ENCODE measurements at places on chromosomes 4 and X.
A peak's percentile ranks its signal among the peaks of the same experiment; 100 is the strongest.

DNA sequence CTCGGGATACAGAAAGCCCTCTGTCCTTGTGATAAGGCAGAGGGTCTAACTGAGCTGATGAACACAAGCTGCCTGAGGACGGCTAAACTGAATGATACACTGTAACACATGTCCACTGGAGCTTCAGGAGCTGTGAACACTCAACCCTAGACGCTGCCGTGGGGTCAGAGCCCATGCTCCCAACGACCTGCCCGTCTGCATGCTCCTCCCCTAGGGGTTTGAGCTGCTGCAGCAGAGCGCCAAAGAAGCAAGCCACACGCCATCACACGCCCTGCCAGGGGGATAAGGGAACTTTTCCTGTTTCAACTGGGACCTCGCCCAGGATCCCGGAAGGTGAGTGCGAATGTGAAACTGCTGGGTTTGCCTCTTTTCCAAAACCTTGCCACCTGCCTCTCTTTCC lies 361.8 kb downstream of the FAT4 start:
- no peak for DNase-seq

DNA sequence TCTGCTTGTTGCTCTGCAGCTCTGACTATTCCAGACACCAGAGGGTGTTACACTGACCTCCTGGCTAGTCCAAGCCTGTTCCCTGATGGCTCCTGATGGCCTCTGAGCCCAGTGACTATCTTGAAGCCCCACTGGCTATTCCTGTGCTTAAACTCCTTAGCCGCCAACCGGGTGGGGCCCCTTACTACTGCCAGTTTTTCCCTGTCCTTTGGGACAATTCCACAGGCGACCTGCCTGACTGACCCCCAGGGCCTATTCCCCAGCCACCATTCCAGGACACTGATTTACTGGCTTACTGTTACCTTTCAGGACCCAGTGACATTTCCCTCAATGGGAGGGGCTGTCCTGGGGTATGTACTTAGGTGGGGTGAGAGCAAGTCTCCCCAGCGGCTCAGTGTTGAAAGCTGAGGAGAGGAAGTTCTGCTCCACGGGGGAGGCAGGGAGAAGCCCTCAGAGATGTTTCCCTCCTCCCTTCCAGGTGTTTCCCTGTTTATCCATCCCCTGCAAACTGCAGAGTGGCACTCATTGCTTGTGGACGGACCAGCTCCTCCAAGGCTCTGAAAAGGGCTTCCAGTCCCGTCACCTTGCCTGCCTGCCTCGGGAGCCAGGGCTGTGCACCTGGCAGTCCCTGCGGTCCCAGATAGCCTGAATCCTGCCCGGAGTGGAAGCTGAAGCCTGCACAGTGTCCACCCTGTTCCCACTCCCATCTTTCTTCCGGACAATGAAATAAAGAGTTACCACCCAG lies 4.0 kb downstream of the TIMP1 start:
- no peak for DNase-seq

- DNase-seq = no peak
Measured at GRCh38 chr4:87979810-87980209, 4.3 kb downstream of the SPP1 start.

- no peak for DNase-seq
Measured at GRCh38 chrX:65928522-65928921, 111.4 kb downstream of the VSIG4 start.

GRCh38 chr4:3413217-3413671 lies 28.5 kb upstream of the HGFAC start:
- DNase-seq = no peak

GRCh38 chr4:6047130-6047673 lies 29.0 kb upstream of the C4orf50 start:
- DNase-seq = no peak

- DNase-seq = no peak
Measured at GRCh38 chrX:74009041-74009440, 294.9 kb upstream of the ZCCHC13 start.

- DNase-seq = no peak
Measured at GRCh38 chrX:2828344-2828958, at the start of gene GYG2. Gene GYG2 (plus strand): TSS chrX:2828930. CDS start chrX:2830189, 1,259 bp downstream.

- no peak for DNase-seq
Measured at GRCh38 chrX:147846676-147847075, 65.0 kb upstream of the FMR1 start.

- DNase-seq = no peak
Measured at GRCh38 chrX:136220540-136220939, 30.7 kb downstream of the MAP7D3 start.

DNA sequence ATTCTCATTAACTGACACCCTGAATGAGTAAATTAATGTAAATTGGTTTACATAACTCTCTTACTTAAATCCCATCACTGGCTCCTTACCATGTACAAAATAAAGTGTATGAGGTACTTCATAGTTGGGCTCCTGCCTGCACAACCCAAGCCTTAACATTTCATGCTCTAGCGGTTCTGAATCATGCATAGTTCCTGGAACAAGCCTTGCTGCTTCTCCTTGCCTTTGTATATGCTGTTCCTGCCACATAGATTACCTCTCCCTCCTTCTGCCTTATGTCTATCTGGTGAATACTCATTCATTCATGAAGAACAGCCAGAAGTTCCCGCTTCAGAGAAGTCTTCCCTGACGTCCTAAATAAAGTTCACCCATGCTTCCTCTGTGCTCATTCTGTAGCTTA lies 594.7 kb downstream of the SMARCA1 start:
- no peak for DNase-seq

GRCh38 chr4:153520801-153521329 lies 54.7 kb downstream of the TMEM131L start:
- DNase-seq = no peak

DNA sequence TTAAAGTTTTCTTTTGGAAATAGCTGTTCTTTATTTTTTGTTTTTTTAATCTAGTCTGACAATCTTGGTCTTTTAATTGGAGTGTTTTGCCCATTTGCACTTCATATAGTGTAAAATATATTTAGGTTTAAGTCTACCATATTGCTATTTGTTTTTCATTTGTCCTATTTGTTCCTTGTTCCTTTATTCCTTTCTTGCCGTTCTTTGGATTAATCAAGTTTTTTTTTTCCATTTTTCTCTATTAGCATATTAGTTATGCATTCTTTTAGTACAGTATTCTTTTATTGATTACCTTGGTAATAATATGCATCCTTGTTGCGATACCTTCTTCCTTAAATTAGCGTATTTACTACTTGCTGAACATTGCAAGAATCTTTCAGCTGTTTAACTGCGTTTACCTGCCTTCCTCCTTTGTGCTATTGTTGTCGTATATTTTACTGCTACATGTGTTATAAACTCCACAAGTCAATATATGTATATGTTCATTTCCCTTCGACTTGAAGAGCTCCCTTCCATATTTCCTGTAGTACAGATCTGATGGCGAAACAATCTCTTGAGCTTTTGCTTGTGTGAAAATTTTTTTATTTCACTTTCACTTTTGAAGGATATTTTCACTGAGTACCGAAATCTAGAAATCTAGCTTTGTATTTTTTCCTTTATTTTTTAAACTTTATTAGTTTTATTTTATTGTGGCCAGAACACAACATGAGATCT lies 23.9 kb upstream of the RNF212 start:
- peak; percentile 28 for DNase-seq

GRCh38 chr4:112560084-112560483 lies 44.1 kb upstream of the NEUROG2 start:
- no peak for DNase-seq

DNA sequence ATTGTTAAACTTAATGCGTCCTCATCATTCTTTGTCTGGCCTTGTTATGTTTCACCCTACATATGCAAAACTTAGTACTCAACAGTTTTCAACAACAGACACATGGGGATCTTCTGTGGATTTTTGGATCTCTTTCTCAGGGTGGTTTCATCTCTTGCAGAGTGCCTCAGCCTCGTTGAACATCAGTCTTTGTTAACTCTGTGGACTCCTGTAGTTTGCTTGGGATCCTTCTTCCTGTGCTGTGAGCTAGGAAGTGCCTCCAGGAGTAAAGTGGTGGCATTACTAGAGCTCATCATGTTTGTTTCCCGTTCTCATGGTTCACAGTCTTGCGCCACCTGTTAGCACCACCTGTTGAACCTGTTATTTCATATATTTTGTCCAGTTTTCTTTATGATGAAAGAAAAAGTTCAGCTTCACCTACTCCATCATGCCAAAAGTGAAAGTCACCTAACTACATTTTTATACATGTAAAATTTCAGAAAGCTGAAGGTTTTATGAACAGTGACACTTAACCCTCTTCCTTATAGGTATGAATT lies 27.5 kb upstream of the NDUFC1 start:
- no peak for DNase-seq

GRCh38 chr4:128682942-128683666 lies 126.4 kb upstream of the JADE1 start:
- DNase-seq = no peak

GRCh38 chrX:30893206-30893605 lies 4.2 kb upstream of the TAB3 start:
- no peak for DNase-seq

DNA sequence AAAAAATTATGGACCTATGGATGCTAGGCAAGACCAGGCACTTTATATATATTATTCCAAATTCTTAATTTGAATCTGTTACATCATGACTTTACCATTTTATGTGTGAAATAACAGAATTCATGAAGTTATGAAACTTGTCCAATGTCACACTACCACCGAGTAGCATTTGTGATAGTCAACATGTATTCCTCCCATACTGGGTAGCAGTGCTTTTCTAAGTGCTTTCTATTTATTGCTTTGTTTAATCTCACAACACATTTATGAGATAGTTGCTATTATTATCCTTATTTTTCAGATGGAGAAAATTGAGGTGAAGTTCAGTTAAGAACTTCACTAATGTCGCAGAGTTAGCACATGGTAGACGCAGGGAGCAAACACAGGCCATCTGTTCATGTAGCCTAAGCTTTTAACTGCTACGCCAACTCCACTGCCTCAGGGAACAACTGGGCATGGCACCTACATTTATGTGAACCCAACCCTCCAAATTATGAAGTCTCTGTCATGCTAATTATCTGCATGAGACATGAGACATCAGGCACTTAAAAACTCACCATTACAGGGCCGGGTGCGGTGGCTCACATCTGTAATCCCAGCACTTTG lies 20.8 kb downstream of the GUCY1A1 start:
- no peak for DNase-seq

- DNase-seq = no peak
Measured at GRCh38 chr4:55251342-55251741, 94.7 kb upstream of the SRD5A3 start.

- no peak for DNase-seq
Measured at GRCh38 chr4:61443813-61444510, 243.8 kb downstream of the ADGRL3 start.

- no peak for DNase-seq
Measured at GRCh38 chr4:84535901-84536300, 36.8 kb upstream of the NKX6-1 start.

- no peak for DNase-seq
Measured at GRCh38 chr4:7769396-7770223, 170.1 kb downstream of the AFAP1 start.

DNA sequence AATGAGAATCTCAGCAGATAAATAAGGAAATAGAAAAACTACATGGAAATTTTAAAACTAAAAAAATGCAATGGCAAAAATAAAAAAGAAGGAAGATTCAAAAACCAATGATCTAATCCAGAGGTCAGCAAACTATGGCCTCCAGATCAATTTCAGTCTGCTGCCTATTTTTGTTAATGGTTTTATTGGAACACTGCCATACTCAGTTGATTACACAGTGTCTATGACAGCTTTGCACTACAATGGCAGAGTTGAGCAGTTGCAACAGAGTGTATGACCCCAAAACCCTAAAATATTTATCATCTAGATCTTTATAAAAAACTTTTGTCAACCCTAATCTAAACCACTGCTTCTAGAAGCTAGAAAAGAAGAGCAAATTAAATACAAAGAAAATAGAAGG lies 170.3 kb downstream of the RAB28 start:
- no peak for DNase-seq

- no peak for DNase-seq
Measured at GRCh38 chr4:173991814-173992213, 291.7 kb downstream of the FBXO8 start.

GRCh38 chr4:23747281-23747735 lies 142.5 kb downstream of the PPARGC1A start:
- DNase-seq = no peak

DNA sequence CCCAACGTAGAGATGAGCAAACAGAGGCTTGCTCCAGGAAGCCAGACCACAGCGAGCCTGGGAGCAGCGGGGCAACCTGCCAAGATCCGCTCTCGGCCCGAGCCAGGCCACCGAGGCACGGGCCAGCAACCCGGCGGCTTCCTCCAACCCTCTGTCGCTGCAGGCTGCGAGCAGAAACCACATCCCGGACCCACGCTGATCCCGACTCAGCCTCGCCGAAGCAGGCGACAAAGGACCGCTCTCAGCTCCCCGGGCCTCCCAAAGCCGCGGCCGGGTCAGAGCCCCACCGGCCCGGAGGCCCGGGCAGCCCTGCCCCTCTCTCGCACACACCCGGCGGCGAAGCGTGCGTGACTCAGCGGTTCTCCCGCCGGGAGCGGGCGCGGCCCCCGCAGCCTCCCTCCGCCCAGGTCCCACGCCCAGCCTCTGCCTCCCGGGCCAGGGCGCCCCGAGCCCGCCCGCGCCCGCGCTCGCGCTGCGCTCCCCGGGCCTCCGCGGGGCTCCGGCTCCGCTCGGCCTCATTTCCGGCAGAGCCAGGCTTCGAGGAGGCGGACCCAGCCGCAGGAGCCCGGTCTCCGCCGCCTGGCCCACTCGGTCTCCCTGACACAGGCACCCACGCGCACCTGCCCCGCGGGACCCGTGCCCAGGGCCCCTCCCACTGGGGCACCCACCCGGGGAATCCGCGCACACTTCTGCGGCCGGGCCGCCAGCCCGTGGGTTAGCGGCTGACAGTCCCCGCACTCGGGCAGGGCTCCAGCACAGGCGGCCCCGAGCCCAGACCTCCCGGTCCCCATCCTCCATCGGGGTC lies 1.7 kb downstream of the PPP2R2C start:
- DNase-seq = no peak

DNA sequence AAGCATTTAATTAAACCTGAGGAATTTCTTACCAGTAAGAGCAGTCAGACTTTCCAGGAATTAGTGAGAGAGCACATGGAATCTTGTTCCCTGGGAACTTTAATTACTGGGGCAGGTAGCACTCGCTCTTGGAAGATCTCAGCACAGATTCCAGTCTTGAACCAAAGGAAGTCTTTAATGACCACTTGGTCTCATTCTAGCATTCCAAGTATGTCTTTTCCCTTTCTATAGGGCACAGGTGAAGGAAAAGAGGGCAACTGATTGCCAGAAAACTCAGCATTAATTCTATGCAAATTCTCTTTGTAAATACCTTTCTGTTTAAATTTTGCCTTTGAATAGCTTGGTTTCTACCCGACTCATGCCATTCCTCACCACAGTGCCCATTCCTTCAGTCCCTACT lies 236.6 kb downstream of the LDB2 start:
- DNase-seq = no peak

DNA sequence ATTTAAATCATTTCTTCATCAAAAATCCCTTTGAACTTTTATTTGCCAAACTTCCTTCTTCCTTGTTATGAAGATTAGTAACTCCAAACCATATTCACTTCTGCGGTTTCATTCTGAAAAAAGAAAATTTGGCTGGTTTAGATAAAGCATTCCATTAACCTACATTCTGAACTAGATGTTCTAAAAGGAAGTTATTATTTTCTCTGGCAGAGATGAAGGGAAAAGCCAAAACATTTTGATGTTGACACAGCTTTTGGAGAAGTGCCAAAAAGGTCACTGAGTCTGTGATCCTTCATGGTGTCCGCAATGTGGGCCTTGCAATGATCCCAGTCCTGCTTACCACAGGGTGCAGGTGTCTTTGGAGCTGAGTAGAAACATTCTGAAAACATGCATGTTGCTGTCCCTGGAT lies 36.0 kb downstream of the CXCL8 start:
- no peak for DNase-seq
